NCI-H2081 treated with DMSO at 0.1 percent for 48 hours (cell line): ENCODE measurements at places on chromosomes 12 and 14.

- no peak for DNase-seq
Observed at GRCh38 chr14:55123852-55124639, 5.0 kb upstream of the LGALS3 start.

DNA sequence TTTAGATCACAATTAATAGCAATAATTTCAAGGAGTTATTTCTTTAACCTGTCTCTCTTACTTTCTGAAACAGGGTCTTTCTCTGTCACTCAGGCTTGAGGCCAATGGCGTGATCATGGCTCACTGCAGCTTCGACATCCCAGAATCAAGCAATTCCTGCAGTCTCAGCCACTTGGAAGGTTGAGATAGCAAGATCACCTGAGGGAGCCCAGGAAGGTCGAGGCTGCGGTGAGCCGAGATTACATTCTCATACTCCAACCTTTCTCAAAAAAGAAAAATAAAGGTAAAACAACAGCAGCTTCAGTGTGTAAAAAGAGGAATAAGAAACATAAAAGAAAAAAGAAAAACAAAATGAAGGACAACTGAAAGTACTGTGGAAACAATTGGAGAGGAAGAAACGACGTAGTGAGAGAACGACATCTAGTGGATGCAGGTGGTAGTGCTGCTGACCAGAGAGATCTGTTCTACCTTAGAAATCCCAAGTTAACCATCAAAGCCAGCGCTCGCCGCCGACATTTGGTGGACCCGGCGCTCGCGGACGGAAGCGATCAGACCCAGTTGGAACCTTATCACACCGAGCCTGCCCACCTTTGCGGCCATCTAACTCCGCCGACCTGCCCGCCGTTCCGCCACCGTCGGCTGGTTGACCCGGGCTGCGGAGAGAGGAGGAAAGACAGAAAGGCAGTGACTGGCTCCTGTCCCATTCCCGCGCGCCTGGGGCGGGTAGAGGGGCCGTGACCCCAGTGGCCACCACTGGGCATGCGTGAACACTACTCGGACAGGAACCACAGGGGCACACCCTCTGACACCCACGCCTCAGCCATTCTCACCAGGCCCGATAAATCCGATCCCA lies 196.1 kb downstream of the ALG10 start:
- no peak for DNase-seq

DNA sequence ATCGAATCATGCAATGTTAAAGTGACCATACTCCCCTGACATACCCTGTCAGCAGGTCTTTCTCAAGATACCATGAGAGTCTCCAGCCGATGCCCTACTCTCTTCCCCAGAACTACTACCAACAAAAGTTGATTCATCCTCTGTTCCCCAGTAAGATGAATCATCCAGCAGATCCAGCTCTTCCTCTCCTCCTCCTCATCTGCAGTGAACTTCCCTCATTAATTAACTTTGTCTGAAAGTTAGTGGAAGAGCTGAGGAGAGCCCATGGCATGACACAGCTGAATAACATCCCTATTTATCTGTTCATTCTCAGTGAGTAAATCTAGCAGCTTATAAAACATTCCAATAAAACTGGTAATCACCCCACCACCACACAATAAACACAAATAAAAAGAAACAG lies 213.4 kb downstream of the EGLN3 start:
- no peak for DNase-seq

DNA sequence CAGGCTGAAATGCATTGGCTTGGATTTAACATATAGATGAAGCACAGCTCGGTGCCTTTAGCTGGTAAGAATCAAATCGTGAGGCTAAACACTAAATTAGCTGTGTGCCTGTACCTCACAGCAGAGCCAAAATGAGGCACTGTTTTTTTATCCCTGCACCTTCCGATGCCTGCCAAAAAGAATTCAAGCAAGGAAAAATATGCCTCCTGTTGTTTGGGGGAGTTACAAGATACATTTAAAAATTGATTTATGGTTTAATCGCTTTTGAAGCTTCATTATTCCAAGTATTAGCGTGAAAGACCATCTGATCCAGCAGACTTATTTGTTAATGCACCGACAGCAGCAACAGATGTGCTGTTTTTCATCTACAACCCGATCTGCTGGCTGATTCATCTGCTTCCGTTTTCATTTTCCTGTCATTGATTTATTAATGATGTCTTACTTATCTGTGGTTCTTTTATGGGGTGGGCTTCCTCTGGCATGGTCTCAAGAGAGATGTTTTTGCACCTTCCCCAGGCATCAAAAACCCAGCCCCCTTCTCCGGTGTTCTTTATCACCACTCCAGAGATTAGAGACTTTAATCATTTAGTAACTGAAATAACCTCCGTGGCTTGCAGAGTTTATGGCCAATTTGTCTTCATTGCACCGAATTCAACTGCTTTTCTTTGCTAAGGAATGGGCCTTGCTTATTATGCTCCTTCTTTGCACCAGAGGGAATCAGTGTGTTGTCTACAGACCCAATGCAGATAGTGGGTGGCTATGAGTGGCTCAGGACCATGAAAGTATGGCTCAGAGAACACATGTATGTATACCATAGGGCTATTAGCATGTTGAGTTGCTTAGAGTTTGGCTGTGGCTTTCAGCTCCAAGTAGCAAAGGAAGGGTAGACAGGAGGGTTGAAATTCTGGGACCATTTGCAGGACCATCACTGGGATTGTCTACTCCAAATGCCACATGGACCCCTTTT lies 166.8 kb upstream of the TMEM260 start:
- DNase-seq = no peak

- no peak for DNase-seq
Observed at GRCh38 chr12:65495233-65495632, 216.8 kb downstream of the MSRB3 start.

DNA sequence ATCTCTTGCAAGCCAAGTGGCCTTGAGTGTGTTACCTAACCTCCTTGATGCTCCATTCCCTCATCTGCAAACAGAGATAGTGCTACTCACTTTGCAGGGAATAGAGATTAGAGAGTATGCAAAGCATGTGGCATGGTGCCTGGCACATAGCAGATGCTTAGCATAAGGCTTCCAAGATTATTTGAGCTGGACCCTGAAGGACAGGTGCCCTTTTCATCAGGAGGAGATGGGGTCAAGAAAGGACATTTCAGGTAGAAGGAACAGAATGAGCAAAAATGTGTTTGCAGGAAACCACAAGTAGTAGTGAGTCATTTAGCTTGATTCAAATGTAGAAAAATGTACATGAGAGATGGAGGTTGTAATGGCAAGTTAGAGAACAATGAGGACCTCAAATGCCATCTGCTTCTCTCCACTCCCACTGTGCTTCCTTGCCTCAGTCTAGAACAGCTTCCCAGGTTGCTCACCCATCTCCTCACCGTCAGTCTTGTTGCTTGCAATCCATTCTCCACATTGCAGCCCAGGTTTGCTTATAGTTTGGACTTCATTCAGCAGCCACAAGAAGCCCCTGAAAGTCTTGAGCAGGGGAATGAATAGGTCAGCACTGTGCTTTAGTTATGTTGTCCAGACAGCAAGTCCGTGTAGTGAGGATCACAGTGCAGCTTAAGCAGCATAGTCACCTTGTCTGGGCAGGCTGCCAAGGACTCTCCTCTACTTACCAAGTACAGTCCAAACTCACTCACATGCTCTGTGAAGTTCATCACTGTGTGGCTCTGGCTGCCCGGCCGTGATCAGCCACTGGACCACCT lies 536.3 kb upstream of the CCDC196 start:
- no peak for DNase-seq

DNA sequence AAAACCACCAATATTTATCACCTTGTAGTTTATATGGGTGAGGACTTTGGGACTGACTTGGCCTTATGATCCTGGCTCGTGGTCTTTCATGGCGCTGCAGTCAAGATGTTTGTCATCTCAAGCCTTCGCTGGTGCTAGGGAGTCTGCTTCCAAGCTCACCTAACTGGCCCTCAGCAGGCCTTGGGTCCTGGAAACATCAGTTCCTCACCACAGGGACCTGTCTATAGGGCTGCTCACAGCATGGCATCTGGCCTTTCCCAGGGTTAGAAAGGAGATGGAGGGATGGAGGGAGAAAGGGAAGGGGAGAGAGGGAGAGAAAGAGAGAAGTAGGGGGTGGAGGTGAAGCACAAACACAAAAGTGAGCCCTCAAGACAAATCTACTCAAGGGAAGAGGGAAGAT lies 31.7 kb downstream of the VCPKMT start:
- no peak for DNase-seq

- no peak for DNase-seq
Observed at GRCh38 chr14:76134231-76134630, 17.5 kb upstream of the GPATCH2L start.

DNA sequence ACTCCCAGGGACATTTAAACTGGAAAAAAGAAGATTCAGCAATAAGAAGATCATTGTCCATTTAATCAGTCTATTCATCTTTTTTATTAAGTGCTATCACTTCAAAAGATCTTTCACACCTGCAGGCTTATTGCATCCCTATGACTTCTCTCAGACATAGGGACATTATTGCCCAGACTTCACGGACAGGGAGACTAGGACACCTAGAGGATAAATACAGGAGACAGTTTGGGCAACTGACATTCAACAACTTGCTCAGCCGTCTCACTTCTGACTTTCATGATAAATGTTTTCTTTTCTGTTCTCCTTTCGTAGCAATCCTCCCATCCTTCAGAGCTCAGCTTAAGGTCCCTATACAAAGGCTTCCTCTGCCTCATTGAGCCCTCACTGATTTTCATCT lies 84.3 kb downstream of the TMEM30B start:
- DNase-seq = no peak

DNA sequence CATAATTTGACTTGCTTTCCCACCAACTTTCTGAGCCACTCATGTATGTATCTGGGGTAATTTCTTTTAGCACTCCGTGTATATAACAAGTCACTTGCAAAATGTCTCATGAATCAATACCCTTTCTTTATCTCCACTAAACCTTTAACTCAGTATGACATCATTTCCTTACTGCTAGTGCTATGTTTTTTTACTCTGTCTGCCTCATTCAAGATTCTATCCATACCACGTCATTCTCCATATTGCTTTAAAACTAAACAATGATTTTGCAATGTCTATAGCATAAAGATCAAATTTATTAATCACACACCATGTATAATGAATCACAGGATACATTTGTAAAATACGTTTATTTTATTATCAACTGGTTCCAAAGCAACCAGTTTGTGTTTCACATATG lies 178.2 kb downstream of the PIK3C2G start:
- no peak for DNase-seq

GRCh38 chr14:44163946-44164345 lies 343.1 kb downstream of the FSCB start:
- no peak for DNase-seq

DNA sequence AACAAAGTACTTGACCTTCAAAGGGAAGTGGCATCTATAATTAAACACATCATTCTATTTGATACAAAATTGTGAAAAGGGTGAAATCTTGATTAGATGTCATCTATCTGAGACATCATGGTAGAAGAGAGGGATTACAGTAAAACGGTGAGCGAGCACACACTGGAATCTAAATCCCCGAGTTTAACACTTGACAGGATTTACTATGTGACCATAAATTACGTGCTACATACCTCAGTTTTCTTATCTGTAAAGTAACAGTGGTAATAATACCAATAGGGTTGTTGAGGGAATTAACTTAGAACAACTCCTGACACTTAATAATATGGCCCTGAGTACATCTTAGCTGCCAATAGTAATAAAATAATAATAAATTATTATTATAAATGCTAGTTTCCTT lies 13.3 kb downstream of the USP44 start:
- no peak for DNase-seq

DNA sequence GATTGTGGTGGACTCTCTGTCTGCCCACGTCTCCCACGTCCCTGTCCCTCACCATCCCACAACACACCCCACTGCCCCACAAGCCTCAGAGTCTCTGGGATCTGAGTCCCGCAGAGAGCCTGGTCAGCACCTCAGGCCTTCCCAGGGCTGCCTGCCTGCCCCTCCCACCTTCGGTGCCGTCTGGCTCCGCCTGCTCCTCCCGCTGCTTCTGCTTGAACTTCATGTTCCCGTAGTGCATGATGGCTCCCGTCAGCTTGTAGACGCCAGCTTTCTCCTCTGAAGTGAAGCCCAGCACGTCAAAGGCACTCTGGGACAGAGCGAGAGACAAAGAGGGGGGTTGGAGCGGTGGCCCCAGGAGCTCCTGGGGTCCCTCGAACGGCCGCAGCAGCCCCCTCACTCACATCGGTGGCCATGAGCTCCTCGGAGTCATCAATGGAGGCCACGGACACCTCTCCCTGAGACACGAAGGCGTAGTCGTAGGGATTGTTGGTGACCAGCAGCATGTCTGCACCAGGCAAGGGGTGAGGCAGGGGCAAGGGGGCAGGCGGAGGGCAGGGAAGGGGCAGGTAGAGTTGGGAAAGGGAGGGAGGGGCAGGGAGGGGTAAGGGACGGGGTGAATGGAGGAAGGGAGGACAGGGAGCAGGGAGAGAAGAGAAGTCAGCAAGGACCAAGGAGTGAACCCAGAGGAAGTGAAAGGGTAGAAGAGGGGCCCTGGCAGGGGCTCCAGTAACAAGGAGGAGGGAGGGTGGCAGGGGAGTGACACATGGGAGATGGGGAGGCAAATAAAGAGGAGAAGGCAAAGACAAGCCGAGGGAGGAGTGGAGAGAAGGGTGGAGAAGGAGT lies 5.6 kb downstream of the MYH6 start:
- no peak for DNase-seq

DNA sequence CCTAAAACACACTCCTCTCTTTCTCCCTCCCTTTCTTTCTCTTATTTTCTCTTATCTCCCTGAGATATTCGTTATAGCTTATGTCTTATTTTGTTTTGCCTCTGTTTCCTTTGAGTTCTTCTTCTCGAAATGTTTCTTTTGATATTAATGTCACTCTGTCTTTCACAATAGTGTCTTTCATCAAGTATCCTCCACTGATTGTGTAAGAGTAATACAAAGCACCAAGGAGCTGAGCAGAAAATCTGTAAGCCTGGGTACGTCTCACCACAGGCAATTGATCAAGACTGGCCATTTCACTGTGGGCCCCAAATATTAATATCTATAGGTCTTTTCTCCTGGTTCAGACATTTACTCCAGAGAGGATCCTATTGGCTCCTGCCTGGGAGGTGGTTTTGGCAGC lies 4.8 kb upstream of the LYZ start:
- DNase-seq = no peak

GRCh38 chr14:37263656-37264236 lies 66.0 kb downstream of the MIPOL1 start:
- DNase-seq = no peak

DNA sequence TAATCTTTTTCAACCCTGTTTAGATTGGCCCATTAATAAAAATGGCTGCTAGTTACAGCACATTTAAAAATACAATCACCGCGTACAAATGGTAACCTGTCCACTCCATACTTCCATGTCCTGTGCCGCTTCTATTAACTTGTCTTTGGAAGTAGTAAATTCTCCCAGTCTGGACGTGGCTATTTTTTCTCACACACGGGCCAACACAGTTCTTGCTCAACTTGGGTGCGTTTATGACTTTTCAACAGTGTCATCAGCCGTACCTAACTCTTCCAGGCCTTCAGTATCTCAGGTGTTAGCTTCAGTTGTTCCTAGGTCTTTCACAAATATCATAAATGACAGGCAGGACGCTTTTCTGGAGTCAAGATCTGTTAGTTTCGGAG lies 475 bp upstream of the PCNX1 start:
- no peak for DNase-seq
